ENCODE measurements at places on chromosomes 12 and 14. TPM values are rescaled to one million over a fixed set of nuclear protein-coding genes. Genes with fewer than 3 reads are reported as not detected.

The PPM1H gene
- 4.3 TPM for total RNA-seq

The ARMH4 gene
- 5.0 TPM for total RNA-seq

- DNase-seq, result no peak
Observed at GRCh38 chr14:30813216-30813615, 61.1 kb upstream of the COCH start.

- no peak for DNase-seq
Observed at GRCh38 chr12:96814200-96814599, 92.9 kb upstream of the NEDD1 start.

DNA sequence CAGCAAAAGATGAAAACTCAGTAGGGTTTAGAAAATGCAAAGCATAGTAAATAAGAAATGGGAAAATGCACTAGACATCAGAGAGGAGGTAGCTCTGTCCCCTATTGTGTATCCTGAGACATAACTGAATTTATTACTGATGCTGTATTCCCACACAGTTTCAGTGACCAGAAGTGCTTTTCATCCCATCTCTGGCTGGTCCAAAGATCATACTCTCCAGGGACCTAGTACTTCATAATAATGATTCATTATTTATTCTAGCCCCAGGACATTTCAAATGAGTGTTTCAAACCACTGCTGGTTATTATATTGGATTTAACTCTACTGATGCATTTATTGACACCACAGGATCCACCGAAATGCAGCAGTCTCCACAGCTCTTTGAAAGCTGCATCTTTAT lies 163.3 kb downstream of the PAWR start:
- no peak for DNase-seq

GRCh38 chr12:28209782-28210181 lies 19.5 kb downstream of the CCDC91 start:
- no peak for DNase-seq

Measured in sigmoid colon (tissue), 7 donors.